ENCODE measurements at places on chromosomes 12 and 14.

DNA sequence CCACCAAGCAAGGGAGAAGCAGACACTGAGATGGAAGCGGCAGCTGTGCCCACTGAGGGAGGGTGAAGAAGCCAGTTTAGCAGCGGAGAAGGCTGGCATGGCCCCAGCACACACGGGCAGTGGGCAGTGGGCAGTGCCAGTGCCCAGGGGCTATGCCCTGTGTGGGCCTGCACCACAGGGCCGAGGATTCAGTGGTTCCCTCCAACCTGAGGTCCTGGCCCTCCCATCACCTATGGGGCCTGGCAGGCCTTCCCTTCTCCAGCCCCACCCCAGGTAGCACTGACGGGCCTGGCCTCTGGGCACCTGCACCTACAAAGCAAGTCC lies 81.1 kb downstream of the ITPK1 start:
- no peak for DNase-seq

GRCh38 chr12:125271892-125272291 lies 206.7 kb downstream of the AACS start:
- no peak for DNase-seq

- DNase-seq: peak; percentile 82
Observed at GRCh38 chr14:33693237-33693636, 257.6 kb downstream of the EGLN3 start.

DNA sequence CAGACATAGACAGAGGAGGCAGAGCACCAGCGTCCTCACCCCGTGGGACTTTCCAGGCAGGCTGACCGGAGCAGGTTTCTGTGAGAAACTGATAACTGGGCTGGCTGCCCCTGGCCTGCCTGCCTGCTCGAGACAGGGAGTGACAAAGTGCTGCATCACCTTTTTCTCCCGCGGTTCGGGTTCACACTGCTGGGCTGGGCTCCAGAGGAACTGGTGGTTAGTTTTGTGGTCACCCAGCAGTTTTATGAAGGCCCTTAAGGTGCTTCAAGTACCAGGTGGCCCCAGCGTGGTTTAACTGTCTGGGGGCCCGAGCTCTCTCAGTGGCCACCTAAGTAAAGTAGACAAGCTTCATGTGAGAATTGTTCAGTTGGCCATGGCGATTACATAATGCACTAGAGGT lies 1073.6 kb downstream of the BCL11B start:
- no peak for DNase-seq

DNA sequence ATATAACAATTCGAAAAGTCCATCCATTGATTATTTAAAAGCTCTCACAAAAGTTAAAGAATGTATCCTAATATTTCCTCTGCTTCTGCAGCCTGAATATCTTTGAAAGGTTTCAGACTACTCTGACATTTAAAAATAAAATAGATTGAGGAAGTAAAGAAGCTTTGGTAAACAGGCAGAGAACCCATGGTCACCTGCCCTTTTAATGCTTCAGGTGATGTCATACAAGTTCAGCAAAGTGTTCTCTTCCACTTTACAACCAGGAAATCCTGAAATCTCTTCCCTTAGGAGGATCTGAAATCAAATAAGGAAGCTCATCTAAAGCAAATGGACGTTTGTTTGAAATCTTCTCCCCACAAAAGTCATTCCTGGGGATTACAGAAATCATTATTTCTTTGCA lies 322.4 kb downstream of the PDZRN4 start:
- DNase-seq: no peak

DNA sequence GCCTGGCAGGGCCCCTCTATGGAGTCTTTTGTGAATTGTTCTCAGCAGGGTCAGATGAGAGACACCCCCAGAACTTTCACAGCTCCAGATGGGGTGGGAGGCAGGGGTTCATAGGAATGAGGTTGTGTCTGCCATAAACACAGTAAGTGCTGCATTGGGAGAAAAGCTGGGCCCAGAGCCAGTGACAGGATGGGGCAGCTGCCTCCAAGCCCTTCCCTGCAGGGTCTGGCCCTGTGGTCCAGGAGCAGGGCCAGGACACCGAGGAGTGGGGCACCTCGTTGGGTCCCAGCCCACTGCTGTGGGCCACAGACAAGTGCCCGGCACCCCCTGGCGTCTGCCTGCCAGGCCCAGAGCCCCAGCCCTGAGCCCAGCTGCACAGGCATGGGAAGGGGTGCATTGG lies 13.3 kb downstream of the INF2 start:
- DNase-seq: no peak

DNA sequence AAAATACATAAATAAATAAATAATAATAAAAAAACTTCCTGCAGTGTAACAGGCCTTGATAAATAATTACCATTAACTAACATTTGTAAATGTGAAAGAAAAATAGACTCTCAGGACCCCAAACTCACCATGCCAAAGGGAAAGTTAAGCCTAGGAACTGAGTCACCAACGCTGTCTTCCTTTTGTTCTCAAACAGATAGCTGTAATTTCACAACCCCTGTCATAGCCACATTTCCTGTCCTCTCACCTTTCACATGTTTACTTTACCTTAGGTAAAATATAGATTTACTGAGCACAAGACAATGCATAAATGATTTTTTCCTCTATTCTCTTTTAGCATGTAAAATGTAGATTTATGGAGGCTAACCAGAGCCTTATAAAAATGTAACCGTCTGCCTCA lies 35.9 kb upstream of the CHST11 start:
- no peak for DNase-seq

DNA sequence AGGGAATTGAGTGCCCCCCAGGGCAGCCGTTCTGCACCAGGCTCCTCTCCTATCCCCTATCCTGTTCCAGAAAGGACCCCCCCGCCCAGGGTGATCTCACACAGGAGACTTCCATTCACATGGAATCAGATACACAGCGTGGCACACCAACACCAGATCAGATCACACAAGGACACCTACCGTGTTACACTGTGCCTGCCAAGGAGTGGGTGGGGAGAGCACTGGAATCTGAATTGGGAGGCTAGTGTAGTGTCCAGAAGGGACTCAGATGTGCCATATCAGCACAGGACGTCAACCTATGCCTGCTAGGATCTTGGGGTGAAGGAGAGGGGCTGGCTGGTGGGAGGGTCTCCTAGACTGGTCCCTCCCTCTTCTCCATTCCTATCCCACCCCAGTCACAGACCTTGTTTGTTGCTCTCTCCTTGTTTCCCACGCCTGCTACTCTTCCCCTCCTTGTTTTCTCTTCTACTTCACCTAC lies 2.3 kb downstream of the PTMS start:
- no peak for DNase-seq

GRCh38 chr14:20346713-20347112 lies 3.3 kb downstream of the PARP2 start:
- DNase-seq: no peak

- no peak for DNase-seq
Observed at GRCh38 chr12:69309461-69309860, 38.7 kb upstream of the LYZ start.
